NCI-H2029 treated with DMSO at 0.1 percent for 48 hours (cell line): ENCODE measurements at places on chromosomes 13 and 19.

DNA sequence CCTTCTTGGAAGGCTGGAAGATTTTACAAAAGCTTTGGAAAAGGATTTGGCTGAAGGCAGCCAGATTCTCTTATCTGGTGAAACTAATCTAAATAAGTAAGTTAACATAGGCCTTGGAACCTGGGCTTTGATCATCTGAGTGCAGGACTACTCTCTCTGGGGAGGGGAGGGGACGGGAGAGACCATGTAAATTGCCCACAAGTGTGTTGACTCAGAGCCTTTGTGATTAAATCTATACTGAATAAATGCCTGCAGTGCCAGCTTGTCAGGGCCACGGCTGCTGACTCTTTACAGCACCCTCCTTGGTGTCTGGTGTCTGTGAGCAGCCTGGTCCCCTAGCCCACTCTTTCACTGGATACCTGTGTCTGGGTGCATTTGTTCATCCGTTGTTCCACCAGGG lies 251.4 kb downstream of the ITGBL1 start:
- DNase-seq = no peak

- DNase-seq = no peak
Measured at GRCh38 chr19:10142701-10143375, 23.1 kb upstream of the EIF3G start.

DNA sequence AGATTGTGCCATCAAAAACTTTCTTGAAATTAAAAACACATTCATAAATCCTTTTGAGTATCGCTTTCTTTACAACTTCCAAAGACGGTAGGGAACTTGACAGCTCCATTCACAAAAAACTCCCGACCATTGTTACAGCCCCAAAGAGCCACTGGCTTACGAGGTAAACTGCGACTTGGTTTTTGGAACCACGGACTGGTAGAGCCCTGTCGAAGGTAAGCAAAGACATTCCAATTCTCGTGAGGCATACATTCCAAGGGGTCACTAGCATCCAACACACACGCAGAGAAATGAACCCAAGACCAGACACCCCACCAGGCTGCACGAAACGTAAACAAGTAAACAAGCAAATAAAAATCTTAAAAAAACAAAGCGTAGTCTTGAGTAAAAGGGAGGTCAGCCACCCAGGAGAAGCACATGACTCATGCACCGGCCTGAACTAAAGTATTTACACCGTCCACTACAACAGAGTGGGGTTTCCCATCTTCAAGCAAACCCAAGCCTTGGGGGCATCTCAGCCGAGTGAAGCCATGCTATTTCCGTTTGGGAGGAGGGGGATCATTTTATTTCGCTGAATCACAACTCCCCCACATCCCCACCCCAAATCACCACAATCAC lies 1.4 kb downstream of the BRD4 start:
- no peak for DNase-seq

GRCh38 chr19:50328224-50328872 lies 829 bp downstream of the KCNC3 start:
- DNase-seq = no peak
